Dermis microvascular lymphatic vessel endothelial cell (primary cell): ENCODE measurements at places on chromosomes 7 and 10.

- DNase-seq: no peak
Observed at GRCh38 chr10:132418527-132419416, 21.8 kb downstream of the PWWP2B start.

GRCh38 chr10:104119996-104120395 lies 2.0 kb upstream of the SFR1 start:
- DNase-seq: peak; percentile 20

- no peak for DNase-seq
Observed at GRCh38 chr10:79295563-79295962, 51.7 kb upstream of the PPIF start.

DNA sequence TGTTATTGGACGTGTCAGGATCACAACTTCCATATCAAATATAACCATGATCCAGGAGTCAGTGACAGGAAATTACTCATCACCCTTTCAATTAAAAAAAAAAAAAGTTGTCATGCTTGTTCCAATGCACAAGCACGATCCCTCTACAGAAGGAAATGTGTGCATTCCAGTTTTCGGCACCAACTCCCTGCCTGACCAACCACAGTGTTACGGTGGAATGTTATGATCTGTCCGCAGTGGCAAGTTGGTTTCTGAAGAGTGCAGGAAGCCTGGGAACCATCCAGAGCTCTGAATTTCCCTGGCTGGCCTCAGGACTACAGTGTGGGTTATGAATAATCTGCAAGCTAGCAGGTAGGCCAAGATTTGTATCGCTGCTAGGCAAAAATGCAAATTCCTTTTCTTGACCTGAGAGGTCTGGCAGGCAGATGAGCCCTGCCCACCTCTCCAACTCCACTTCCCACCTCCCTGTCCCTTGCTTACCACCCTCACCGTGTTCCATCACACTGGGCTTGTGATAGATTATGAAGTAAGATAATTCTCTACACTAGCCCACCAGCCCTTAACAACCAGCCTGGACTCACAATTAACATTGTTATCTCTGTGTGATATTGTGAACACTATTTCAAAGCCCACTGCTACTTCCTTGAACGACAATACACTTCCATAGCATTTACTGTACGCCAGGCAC lies 20.4 kb downstream of the FRMPD2 start:
- DNase-seq: peak; percentile 89

DNA sequence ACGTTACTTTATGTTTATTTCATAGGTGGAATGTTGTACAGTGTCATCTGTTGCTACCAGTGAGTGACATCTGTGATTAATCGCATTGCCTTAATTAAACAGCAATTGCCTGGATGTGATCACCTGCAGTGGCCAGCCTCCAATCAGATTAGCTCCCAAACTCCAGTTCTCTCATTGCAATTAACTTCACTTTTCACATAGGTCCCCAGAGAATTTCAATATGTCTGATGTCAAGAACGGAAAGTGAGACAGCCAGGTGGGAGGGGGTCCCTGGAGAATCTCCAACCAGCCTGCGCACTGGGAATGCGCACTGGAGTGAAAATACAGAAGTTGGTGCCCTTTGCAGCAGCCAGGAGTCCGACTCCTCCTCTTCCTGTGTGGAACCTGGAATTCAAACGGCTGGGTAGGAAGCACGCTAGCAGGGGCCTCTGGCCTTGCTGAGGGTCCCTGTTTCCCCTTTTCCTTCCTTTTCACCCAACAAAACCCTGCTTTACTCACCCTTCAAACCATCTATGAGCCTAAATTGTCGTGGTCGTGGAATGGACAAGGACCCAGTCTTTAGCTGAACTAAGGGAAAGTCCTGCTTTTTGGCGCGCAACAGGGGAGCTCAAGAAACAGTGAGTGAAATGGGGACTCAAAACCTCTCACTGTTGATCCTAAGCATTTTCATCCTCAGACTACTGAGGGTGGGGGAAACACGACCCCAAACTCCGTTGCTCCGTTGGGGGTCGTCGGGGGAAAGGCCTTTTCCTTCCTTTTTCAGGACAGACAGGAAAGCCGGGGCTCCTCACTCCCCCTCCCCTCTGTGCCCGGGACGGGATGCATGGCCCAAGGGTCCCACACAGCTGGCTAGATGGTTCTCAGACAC lies 1355.5 kb upstream of the LRRTM3 start:
- peak; percentile 25 for DNase-seq

- DNase-seq: no peak
Observed at GRCh38 chr10:52738951-52739350, 33.6 kb downstream of the MBL2 start.

- no peak for DNase-seq
Observed at GRCh38 chr7:41476460-41476803, 226.5 kb downstream of the INHBA start.

DNA sequence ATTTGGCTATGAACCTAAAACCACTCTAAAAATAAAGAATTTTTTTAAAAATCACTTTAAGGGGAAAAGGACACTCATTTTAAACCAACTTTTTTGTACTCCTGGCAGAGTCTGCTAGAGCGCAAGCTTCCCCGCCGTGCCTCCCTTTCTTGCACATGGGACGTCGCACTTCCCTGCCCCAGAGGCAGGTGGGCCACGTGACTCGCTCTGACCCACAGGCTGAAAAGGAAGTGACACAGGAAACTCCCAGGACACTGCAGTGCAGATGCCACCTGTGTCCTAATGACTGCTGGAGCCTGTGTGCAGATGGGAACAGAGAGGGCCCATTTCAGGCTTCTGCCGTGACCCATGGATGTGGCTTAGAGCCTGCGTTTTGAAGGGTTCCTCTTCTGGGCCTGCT lies 142.1 kb upstream of the LANCL2 start:
- no peak for DNase-seq

- no peak for DNase-seq
Observed at GRCh38 chr7:111801277-111801676, 239.0 kb upstream of the IMMP2L start.

DNA sequence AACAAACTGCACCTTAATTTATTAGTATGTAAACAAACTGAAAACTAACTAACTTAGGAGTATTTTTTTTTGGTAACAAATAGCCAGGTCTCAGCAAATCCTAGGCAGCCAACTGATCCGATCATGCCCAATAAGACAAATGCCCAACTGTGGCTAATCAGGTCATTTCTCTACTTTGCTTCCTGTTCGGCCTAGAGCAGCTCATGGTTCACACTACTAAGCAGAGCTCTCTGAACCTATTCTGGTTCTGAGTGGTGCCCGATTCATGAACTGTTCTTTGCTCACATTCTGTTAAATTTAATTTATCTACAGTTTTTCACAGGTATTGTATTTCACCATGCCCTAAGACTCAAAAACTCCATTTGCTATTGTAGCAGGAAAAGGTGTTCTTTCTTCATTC lies 55.1 kb downstream of the CCDC3 start:
- no peak for DNase-seq
